ENCODE measurements at places on chromosomes 1 and 21.

DNA sequence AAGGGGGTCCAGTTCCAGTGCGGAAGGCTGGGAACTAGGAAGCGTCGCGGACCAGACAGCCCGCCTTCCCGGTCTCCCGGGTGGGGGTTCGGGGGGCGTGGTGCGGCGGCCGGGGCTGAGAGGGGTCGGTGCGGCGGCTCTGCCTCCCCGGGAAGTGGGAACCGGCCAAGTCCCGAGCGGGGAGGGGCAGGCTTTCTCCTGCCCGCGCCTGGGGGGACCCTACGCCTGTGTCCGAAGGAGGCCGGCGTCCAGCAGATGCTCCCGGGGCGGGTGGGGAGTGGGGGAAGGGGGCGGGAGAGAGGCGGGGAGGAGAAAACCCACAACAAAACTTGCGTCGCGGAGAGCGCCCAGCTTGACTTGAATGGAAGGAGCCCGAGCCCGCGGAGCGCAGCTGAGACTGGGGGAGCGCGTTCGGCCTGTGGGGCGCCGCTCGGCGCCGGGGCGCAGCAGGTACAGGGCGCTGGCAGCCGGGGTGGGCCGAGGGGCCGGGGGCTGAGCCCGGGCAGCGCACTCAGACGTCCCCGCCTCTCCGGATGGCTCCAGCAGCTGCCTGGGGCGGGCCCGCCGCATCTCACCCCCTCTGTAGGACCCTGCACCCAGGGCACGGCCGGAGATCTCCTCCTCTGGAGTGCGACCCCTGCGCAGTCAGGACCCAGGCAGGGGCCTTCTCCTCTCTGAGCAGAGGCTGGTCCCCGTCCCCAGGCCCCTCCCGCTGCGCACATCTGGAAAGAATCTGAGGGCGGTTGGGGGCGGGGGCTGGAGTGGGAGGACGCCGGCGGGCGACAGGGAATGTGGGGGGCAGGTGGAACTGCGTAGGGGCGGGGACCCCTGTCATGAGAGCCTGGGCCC, at the start of gene PODN:
PODN (plus strand) TSS at position 355 of the 849 bp plus-strand sequence. CDS start 7,643 bp downstream, outside the sequence.
- DNase-seq: peak; percentile 60

DNA sequence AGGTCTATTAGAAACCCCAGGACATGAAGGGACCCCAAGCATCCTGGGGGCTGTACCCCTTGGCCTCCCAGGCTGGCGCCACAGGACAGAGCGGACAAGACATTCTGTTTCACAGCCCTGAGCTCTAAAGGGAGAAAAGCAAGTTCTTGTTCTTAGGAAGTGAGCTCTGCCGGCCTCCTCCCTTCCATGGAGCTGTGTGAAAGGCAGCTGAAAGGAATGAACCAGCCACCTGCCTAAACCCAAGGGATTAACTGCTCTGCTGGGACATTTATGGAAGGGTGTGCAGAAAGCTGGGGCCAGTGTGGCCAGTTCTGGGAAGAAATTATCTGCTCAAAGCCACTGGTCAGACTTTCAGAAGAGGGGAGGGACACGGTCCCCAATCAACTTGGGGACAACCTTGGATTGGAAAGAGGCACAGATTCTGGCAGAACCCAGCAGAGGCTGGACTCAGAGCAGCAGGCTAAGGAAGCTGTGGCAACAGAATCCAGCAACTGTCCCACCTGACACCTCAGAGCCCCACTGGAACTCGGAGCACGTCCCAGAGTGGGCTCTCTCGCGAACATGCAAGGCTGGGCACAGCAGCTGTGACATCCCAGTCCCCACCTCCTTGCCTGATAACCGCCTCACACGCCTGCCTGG, 2.1 kb downstream of the KLHL21 start:
- DNase-seq: no peak

GRCh38 chr1:174258148-174258550, 98.8 kb downstream of the RABGAP1L start:
- peak; percentile 25 for DNase-seq

GRCh38 chr1:155175927-155176371, 2.3 kb downstream of the TRIM46 start:
- peak; percentile 17 for DNase-seq

GRCh38 chr1:165289556-165289955, 67.0 kb downstream of the LMX1A start:
- DNase-seq: no peak

DNA sequence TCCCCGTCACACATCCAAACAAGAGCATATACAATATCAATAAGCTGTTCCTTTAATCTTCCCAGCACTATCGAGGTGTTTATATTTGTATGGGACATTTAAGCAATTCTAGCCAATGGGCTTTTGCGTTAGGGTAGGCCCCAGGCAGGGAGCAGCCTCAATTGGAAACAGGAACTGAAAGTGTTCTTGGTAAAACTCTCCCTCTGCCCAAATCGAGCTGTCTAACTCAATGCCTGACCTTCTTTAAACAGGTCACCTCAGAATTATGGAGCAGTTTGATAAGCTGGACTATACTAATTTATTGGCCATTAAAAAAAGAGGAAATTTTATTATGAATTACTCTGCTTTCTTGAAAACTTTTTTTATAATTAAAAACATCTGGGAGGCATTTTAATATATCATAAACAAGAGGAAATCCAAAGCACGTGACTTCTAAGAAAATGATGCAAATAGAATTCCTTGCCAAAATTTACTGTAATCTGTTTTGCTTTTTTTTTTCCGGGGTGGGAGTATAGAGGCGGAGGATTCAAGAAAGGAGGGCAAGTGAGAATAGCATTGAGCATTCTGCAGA, 498.1 kb downstream of the LMO4 start:
- DNase-seq: peak; percentile 27

GRCh38 chr1:220764757-220765156, 16.6 kb downstream of the MTARC2 start:
- DNase-seq: no peak

GRCh38 chr1:88180449-88181108, 503.5 kb upstream of the PKN2 start:
- DNase-seq: peak; percentile 29

Data from GM13977 (cell line).